ENCODE measurements at places on chromosomes 4 and X.

GRCh38 chr4:128711361-128711760, 98.1 kb upstream of the JADE1 start:
- DNase-seq, result no peak

DNA sequence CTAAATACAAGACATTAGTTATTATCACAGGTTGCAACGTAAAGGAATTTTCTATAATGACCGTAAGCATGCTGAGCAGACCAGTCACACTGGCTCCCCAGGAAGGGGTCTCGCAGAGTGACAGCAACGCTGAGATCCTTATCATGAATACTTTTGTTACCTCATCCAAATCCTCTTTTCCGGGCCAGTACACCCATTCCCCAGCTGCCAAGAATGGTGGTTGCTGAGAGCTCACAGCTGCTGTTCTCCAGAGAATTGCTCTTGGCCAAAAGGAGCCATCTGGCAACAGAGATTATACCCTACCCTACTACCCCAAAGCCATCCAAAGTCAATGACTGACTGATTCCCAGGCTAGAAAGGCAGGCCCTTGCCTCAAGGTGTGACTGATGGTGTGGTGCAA, 91.6 kb downstream of the FUNDC1 start:
- DNase-seq, result no peak

GRCh38 chr4:120071192-120071795, 4.6 kb upstream of the MAD2L1 start:
- no peak for DNase-seq

DNA sequence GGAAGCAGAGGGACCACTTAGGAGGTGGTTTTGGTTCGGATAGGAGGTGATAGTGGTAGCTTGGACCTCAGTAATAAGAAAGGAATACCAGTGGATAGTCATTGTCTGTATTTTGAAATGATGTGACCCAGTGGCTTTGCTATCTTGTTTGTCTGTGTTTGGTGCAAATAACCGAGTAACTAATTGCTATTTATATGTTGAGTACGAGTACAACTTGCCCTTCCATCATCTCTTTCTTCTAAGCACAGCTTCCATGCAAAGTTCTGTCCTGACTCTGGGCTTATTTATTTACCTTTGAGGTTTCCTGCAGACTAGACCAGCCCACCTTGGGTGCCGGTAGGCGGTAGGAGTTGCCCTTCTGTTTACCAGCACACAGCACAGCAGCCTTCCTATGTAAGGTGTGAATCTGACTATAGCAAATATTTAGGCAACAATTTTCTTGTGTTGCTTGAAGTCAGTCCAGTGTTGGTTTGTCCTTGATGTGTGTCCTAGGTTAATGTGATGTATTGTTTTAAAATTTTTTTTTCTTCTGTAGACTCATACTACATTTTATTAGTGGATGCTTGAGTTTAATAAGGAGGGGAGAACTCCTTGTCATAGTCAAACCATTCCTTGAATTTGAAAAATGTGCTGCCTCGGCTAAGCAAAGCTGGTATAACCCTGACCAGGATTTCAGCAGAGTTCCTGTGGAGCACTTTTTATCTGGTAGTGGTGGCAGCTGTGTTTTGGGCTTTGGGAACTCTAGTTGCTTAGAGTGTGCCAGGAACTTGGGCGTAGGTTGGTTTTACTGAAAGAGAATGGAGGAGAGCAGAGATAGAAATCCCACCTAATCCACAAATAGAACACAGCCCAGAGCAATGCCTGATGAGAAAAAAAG, 21.9 kb downstream of the PTTG2 start:
- DNase-seq, result no peak

DNA sequence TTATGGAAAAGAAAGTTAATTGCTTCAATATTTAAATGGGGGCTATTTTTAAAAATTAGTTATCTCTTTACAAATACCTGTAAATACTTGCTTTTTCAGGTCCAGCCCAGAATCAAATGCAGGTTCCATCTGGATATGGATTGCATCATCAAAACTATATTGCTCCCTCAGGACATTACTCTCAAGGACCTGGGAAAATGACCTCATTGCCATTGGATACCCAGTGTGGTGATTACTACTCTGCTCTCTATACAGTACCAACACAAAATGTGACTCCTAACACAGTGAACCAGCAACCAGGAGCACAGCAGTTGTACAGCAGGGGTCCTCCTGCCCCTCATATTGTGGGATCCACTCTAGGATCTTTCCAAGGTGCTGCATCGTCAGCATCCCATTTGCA, 29.2 kb downstream of the SEC24B start:
- no peak for DNase-seq

DNA sequence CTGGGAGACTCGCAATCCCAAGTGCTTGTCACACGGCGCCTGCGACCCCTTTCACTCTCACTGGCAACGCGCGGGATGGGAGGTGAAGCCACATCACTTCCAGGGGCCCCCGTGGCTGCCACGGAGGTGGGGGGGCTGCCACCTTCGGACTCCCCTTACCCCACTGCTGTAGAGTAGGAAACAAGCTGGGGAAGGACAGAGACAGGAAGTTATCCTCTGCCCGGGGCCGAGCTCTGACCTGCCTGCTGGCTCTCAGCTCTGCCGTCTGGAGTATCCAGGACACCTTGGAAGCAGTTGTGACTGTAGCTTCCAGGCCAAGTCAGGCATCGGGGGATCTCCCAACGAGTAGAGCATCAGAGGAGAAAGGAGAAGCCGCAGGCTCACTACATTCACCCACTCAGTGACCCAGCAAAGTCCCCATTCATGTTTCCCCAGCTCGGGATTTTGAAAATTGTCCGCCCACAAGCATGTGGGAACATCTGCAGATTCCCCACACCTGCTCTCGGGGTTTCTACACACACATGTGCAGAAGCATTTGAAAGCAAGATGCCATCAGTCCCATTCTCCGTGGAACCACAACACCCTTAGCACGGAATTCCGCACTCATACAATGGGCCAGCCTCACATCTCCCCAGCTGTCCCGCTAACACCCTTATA, 10.8 kb downstream of the PDZD4 start:
- no peak for DNase-seq

- no peak for DNase-seq
Observed at GRCh38 chrX:43682726-43683125, 26.6 kb downstream of the MAOA start.

DNA sequence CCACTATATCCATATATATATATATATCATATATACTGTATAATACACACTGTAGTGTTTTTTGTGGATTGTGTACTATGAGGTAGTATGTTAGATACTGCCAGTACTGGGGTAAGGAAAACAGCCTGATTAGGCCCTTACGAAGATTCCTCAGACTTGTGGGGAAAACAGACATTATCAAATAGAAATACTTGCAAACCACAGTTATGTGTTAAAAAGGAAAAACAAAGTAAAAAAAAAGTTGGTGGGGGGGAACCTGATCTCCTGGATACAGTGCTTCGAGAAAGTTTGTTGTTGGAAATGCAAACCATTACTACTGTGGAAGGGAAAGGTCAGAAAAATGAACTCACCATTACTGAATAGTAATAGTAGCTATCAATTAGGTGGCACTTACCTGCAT, 53.0 kb downstream of the PKD2 start:
- no peak for DNase-seq

GRCh38 chr4:99403380-99404184, 31.6 kb downstream of the ADH7 start:
- no peak for DNase-seq

GRCh38 chr4:89411539-89412309, 104.1 kb upstream of the GPRIN3 start:
- no peak for DNase-seq
